ENCODE measurements at places on chromosomes 1 and 21.

DNA sequence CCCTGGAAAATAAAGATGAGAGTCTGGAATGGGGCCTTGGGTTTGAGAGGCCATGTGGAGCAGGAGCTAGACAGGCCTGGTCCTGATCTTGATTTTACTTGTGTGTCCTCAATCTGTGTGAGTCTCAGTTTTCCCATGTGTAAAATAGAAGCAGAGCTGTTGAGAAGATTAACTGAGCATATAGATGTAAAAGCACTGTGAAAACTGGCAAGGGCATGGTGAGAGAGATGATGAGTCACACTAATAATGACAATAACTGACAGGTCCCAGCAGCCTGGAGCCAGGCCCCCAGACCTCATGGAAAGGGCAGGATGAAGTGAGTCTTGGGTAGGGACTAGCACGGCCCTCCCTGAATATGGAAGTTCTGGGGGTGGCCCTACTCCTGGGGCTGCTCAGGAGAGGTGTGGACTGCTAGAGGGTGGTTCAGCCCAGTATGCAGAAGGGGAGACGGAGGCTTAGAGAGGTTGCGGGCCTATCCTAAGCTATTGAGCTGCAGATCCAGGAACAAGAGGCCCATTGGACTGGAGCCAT is 2.8 kb upstream of the AHDC1 start:
- DNase-seq, result no peak

- DNase-seq, result no peak
Observed at GRCh38 chr21:17768840-17769446, 50.2 kb downstream of the C21orf91 start.

- no peak for DNase-seq
Observed at GRCh38 chr1:183370399-183371058, 47.7 kb downstream of the NMNAT2 start.

- DNase-seq, result no peak
Observed at GRCh38 chr1:246506367-246506673, 759 bp downstream of the SMYD3 start.

DNA sequence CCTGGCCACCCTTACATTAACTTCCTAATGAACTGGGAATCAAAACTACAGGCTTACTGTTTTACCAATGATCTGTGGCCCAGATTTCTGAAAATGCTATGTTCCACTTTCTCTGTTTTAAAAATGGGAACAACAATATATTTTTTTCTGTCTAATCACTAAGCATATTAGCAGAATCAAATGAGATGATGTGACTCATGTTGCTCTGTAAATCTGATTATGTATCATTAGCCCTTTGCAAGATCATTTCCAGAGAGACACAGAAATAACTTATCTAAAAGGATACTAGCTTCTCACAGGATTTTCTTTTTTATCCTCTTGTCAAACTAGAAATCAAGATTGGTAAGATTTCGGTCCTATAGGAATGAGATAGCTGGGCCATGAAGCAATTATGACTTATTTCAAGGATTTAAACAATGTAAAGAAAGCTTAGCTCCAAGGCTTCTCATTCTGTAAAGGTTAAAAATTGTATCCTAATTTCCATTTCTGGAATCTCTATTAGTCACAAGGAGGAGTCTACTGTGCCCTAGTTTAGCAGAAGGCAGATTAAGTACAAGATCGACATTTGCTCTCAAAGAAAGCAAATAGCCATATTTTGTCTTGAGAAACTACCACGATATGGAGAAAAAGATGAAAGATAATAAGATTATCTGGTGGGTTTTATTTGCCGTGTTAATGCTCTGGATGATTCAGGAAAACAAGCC is 32.4 kb upstream of the CAMSAP2 start:
- DNase-seq, result no peak

- no peak for DNase-seq
Observed at GRCh38 chr1:19437891-19438294, 47.4 kb downstream of the CAPZB start.

DNA sequence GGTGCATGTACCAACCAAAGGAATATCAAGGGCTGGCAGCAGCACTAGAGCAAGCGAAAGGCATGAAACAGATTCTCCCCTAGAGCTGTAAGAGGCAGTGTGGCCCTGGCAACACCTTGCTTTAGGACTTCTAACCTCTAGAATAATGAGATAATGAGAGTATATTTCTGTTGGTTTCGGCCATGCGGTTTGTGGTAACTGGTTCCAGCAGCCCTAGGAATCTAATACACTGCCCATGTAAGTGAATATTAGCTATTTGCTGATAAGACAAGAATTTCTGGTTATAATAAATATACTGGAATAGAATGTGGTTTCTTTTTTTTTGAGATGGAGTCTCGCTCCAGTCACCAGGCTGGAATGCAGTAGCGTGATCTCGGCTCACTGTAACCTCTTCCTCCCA is 199.4 kb downstream of the GABPA start:
- DNase-seq, result no peak

- DNase-seq, result no peak
Observed at GRCh38 chr1:105655032-105655431, 1401.4 kb upstream of the PRMT6 start.

GRCh38 chr1:193741228-193741627 is 554.8 kb upstream of the B3GALT2 start:
- DNase-seq, result no peak

DNA sequence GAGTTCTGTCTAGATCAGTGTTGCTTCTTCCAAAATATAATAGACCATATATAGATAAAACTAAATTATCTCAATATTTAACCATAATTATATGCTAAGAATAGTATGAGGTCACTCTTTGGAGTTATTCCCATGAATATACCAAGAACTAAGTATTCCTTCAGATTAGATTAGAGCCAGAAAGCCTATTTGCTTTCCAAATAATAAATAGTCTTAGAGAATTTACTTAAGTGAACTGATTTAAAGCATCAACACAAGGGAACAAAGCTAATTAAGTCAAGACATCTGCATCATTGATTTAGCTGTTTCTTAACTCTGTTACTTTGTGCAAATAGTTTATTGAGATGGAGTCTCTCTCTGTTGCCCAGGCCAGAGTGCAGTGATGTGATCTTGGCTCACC is 35.7 kb downstream of the FNBP1L start:
- DNase-seq, result no peak

GRCh38 chr1:181443231-181443853 is 40.0 kb upstream of the CACNA1E start:
- no peak for DNase-seq

GRCh38 chr1:45892068-45892785 is 88.8 kb downstream of the MAST2 start:
- no peak for DNase-seq

GRCh38 chr1:230823931-230824381 is 44.4 kb downstream of the C1orf198 start:
- DNase-seq, result no peak

DNA sequence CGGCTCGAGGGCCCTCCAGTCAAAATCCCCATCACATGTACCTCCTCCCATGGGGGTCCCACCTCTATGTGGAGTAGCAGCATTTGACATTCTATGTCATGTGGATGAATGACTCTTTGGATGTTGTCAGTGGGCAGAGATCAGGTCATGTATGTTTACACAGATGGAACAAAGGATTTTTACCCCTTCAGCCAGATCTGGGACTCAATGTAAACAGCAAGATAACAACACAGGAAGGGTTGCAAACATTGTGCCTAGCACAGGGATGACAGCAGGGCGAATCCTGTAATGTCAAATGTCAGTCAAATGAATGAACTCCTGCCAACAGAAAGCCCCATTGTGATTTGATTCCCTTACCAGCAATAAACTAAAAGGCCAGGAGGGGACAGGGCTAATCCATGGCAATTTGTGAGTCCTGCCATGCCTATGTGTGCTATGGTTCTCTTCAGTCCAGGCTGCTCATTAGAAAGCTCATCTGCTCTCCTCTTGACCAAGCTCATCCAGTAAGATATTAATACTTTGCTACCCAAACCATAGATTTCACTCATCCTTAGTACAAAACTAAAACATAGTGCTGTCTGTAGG is 60.3 kb downstream of the PGBD5 start:
- no peak for DNase-seq

DNA sequence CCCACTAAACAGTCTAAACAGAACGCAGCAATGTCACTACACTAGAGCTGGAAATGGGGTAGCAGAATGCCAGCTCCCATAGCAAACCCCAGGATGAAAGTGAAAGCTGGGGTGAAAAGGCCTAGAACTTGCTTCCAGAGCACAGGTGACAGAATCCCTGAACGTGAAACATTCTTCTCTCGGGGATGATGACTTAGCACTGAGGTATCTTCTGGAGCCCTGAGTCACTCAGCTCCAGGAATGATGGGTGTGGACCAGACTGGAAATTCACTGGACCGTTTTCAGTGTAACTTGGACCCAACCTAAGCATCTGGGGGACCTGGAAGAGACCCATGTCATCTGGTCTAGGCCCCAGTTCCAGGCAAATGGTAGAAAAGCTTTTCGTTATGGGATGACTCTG is 108.9 kb downstream of the CDC7 start:
- no peak for DNase-seq

GRCh38 chr21:17784180-17784598 is 35.0 kb downstream of the C21orf91 start:
- no peak for DNase-seq

- no peak for DNase-seq
Observed at GRCh38 chr1:64309431-64309831, 106.0 kb downstream of the UBE2U start.

- no peak for DNase-seq
Observed at GRCh38 chr1:181097242-181097641, 8.7 kb downstream of the IER5 start.

- no peak for DNase-seq
Observed at GRCh38 chr1:23989263-23989662, 9.1 kb upstream of the SRSF10 start.

DNA sequence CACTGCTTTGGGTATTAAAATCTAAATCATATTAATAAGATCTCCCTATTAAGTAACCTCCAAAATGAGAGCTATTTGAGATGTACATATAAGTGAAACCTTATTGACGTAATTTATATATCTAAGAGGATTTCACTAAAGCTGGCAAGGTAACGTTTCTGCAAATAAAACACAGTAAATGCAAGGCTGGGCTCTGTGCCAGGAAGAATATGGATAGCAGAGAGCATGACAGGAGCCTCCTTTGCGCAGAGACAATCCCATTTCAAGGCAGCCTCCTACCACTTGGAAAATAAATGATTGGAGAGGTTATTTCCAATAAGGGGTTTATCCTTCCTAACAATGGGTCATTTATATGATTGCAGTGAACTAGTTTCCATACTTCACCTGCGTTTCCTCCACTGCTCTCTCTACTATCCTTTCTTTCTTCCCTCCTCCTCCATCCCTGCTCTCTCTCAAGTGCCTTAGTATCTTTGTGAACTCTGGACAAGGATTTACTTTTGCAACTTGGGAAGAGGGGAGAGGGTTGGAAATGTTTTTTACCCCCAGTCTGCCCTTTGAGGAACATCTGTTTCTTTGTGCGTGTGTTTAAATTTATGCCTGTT is 3.0 kb upstream of the NFIA start:
- DNase-seq, result no peak

- no peak for DNase-seq
Observed at GRCh38 chr1:22552021-22552420, 11.3 kb upstream of the EPHA8 start.

- no peak for DNase-seq
Observed at GRCh38 chr1:197776351-197777105, 1.2 kb upstream of the DENND1B start.
